Metanephros (tissue), 2 donors: ENCODE measurements at places on chromosomes 3 and 15. TPM values are rescaled to one million over a fixed set of nuclear protein-coding genes. Genes with fewer than 3 reads are reported as not detected.

Gene CCDC39
- not detected for total RNA-seq

Gene C3orf20
- 0.18 TPM for total RNA-seq

Gene TPRG1
- total RNA-seq: 3.9 TPM

Gene UCN2
- 0.29 TPM for total RNA-seq

Gene ISL2
- total RNA-seq: 0.29 TPM
